Activated CD4-positive, alpha-beta T cell treated with anti-CD3 and anti-CD28 coated beads, Interleukin-2, amount 10 ng/mL, durations not matched to agents 7 days and 5 days (primary cell): ENCODE measurements at places on chromosomes 12 and 14. TPM values are rescaled to one million over a fixed set of nuclear protein-coding genes. Genes with fewer than 3 reads are reported as not detected.

Gene SLC25A21
- total RNA-seq = not detected

Gene RD3L
- total RNA-seq = not detected

Gene KRT73
- total RNA-seq = 8.2 TPM

Gene RNASE12
- total RNA-seq = not detected

Gene TBX5
- total RNA-seq = not detected

Gene PTGER2
- 60.4 TPM for total RNA-seq

Gene CLEC1B
- not detected for total RNA-seq

Gene BEGAIN
- total RNA-seq = 0.10 TPM

Gene OSBPL8
- total RNA-seq = 130 TPM

Gene NPFF
- not detected for total RNA-seq

Gene HELB
- total RNA-seq = 43.3 TPM

Gene ARHGEF25
- 0.25 TPM for total RNA-seq

Gene ORAI1
- 70.8 TPM for total RNA-seq

Gene RHEBL1
- 4.6 TPM for total RNA-seq

Gene LPAR5
- total RNA-seq = 6.6 TPM

Gene KRT6A
- not detected for total RNA-seq

Gene GALNT9
- not detected for total RNA-seq

Gene SPRYD3
- total RNA-seq = 20.2 TPM

Gene TMX1
- 50.6 TPM for total RNA-seq

Gene MIP
- not detected for total RNA-seq

Gene ARHGDIB
- total RNA-seq = 1,891 TPM

Gene VAMP1
- total RNA-seq = 61.4 TPM

Gene DIO3
- not detected for total RNA-seq

Gene FLRT2
- total RNA-seq = not detected
